ENCODE measurements at places on chromosomes 6 and 20. TPM values are rescaled to one million over a fixed set of nuclear protein-coding genes. Genes with fewer than 3 reads are reported as not detected.

Gene INSM1
- 22.6 TPM for total RNA-seq

Gene WFDC5
- not detected for total RNA-seq

Gene CAPN11
- total RNA-seq = not detected

Gene DNAJC5
- total RNA-seq = 46.9 TPM

Gene TREM1
- total RNA-seq = not detected

Gene UBD
- not detected for total RNA-seq

Gene TREML1
- not detected for total RNA-seq

Gene ESR1
- not detected for total RNA-seq

Gene HSPA1A
- 72.3 TPM for total RNA-seq

Gene NRSN1
- 0.54 TPM for total RNA-seq

Gene EGFL8
- total RNA-seq = 39.3 TPM

DNA sequence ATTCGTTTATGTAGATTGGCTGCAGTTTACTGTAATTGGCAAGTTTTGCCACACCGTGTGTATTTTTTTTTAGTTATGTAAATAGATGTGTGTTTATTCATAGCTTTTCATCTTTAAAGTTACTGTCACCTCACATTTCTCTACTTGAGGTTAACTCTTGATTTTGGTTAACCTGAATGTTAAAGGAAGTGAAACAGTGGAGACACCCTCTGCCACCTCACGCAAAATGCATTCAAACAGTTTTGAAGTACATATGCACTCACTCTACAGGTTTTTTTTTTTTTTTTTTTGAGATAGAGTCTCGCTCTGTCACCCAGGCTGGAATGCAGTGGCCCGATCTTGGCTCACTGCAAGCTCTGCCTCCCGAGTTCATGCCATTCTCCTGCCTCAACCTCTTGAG is 17.7 kb downstream of the OR2A4 start:
- DNase-seq = no peak

DNA sequence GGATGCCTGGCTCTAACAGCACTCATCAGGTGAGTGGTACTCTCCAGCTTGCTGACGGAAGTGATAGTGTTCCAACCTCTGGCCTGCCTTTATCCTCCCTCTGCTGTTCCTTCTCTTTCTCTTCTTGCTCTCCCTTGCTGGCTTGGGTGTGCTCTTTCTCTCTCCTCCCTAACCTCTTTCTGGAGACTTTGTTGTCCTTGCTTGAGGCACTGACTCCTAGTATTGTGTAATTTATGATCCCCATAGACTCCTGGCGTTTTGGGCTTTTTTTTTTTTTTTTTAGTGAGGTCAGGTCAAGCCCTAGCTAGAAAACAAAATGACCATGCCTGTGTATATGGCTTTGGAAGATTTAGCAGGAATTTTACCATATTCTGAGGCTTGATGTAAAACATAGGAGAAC is 84.7 kb upstream of the MRAP2 start:
- DNase-seq = no peak

DNA sequence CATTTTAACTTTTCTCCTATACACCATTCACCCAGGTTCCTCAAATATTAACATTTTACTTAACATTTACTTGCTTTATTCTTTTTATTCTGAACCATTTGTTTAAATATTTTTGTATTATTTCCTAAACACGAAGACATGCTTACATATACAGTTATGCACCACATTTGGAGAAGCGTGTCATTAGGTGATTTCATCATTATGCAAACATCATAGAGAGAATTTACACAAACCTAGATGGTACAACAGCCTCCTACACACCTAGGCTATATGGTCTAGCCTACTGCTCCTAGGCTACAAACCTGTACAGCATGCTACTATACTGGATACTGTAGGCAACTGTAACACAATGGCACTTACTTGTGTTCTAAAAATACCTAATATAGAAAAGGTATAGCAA is 6.6 kb downstream of the TDP2 start:
- DNase-seq = no peak

DNA sequence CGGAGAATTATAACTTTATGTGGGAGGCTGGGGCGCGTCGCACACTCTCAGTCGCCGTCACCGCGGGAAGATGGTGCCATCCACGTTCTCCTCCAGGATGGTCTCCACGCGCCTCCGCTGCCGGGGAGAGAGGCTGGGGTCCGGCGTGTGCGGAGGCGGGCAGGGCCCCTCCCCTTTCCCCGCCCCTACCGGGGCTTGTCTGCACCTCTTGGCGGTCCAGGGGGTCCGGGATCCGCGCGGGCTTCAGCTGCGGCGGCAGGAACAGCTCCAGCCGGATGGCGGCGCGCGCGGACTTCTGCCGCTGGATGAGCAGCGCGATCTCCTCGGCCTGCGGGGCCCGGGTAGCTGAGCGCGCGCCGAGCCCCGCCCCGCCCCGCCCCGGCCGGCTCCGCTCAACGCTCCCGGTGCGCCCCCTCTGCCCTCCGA is 807 bp downstream of the LKAAEAR1 start:
- peak; percentile 73 for DNase-seq

- DNase-seq = no peak
Observed at GRCh38 chr6:40989204-40990169, 49.5 kb downstream of the UNC5CL start.

- no peak for DNase-seq
Observed at GRCh38 chr20:51380401-51381385, 161.8 kb downstream of the NFATC2 start.

DNA sequence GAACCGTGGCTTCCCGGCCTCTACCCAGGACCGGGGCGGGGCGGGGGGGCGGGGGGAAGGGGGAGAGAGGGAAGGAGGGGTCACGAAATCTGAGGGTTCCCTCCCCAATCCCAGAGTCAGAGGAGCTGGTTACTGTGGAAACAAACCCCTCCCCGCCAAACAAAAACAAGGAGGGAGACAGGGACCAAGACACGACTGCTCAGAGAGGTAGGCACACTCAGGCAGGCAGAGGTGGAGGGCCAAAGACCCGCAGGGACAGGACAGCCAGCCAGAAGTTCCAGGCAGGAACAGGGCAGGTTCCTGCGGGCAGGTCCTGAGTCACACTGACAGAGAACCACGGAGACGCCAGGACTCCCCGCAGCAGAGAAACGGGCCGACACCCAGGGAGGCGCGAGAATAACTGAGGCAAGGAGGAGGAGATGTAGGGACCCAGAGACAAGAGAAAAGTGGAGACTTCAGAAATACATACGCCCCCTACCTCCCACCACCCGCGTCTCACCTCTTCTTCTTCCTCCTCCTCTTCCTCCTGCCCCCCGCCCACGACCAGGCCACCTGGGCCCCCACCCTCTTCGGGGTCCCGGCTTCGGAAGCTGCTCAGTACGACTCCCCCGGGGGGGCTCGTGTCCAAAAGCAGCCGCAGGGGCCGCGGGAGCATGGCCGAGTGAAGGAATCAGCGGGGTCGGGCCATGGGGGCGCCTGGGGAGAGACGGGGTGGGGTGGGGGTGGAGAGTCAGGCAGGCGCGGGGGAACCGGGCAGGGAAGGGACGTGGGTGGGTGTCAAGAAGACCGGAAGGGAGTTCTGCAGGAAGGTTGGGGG is 578 bp downstream of the RGL2 start:
- DNase-seq = no peak

- DNase-seq = no peak
Observed at GRCh38 chr6:29964518-29964886, 22.2 kb downstream of the HLA-A start.

- DNase-seq = no peak
Observed at GRCh38 chr6:159131709-159132108, 37.5 kb upstream of the FNDC1 start.

DNA sequence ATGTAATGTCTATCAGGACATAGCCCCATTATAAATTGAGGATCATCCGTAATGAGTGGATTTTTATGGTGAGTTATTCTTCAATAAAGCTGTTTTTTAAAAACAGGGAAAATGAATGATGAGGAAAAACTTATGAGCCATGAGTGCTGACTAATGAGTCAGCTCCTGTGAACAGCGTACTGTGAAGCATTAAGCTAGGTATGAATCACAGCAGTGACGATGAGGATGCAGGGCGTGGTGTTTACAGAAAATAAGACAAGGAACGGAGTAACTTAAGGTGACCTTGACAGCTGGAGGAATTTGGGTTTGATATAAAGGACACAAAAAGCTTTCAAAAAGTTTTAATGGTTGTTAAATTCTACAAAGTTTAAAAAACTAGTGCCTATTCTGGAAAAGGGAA is 96.3 kb downstream of the FOXF2 start:
- no peak for DNase-seq

DNA sequence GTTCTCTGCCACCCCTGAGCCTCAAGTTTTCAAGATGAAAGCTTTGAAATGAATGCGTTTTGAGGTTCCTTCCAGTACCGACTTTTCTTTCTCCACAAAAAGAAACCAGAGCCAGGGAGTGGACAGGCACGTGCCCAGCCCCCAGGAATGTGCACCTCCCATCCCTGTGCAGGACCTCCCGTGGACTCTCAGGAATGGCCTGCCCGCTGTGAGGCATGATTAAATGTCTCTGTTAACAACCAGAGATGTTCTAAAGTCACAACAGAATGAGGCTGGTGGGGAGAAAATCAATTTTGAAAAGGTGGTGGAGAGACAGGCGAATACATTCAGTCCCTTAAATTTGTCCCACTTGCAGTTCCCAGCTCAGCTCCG is 1.5 kb downstream of the TGM3 start:
- DNase-seq = no peak

GRCh38 chr6:155396605-155397004 is 59.0 kb downstream of the NOX3 start:
- no peak for DNase-seq

DNA sequence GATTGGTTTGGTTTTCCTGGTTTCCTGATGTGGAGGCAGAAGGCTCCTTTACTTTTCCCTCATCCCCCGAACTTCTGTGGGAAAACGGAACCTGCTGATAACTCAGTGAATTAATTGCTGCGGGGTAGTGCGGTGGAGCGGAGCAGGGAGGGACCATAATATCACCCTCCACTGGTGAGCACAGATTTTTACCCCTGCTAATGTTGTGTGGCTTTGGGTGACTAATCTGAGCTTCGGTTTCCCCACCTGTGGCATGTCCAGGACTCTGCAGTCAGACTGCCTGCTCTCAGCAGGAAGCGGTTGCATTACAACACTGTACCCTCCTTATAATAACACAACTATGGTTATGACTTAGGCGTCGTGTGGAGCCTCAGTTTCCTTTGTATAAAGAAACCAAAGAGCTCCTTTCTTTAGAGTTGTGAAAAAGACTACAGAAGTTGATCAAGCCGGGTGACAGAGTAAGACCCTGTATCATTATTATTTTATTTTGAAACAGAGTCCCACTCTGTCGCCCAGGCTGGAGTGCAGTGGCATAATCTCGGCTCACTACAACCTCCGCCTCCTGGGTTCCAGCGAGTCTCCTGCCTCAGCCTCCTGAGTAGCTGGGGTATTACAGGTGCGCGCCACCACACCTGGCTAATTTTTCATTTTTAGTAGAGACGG is 2.2 kb upstream of the ID1 start:
- no peak for DNase-seq

GRCh38 chr20:29743101-29743931 is 1514.1 kb upstream of the DEFB115 start:
- no peak for DNase-seq

- no peak for DNase-seq
Observed at GRCh38 chr6:153058291-153058690, 55.8 kb upstream of the MTRF1L start.
